ENCODE measurements at places on chromosomes 11 and 22.

DNA sequence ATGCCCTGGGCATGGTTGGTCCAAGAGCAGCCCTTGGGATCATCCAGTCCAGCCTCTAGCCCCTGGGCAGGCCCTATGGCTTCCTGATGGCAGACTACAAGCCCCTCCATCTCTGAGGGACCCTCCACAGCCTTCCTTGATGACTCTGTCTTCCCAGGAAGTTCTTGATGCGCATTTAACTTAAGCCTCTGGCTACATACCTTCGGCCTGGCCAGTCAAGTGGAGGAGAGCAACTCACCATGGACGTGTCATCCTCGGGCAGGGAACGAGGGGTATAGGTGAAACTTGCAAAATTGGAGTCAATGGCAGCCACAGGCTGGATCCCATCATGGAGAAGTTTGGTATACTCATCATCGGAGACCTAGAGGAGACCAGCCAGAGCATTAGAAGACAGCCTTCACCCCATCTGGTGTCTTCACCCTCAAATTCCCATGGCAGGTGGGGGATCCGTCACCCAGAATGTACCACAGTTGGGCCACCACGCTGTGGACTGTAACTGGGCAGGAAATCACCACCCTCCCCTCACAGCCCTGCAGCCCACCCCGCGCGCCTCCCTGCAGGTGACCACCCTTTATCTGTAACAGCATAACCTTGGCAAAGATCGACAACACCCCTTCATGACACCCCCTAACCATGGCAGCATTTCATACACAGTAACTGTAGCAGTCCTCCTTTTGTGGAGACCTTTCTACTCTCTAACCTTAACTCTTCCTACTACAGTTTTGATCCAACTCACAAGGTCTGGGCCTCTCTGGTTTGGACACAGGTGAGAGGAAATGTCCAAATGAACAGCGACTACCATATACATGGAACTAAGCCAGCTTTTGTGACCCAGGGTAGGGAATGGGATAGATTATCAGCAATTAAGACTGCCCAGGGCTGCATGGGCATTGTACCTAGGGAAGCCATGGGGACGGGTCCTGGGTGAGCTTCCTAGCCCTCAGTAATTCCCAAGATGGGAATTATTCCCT, 91.7 kb downstream of the PDE2A start:
- peaks cover 26% of the 10 kb centered on the region for H3K4me1 ChIP-seq
- DNase-seq = no peak
- no peak overlapping the region for H3K4me3 ChIP-seq
- no peaks in the 10 kb centered on the region for H3K36me3 ChIP-seq
- no peak overlapping the region for H3K27ac ChIP-seq

DNA sequence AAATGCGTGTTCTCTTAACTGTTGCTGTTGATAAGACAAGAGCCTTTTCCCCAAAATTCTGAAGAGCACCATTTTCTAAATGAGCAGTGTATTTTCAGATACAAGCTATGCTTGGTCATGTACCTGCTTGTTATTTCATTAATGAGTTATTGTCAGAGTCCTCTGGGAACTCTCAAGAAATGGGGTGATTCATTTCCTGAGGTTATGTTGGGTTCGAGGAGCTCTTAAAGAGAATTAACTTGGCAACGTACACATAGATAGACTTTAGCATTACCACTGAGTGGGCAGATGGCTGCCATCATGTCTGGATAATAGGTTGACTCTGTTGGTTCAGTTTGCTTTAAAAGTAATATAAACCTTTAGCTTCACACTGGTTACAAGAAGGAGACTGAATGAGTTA, 87.9 kb upstream of the SORL1-AS1 start:
- no peaks in the 10 kb centered on the region for H3K27me3 ChIP-seq
- H3K4me3 ChIP-seq = no peak overlapping the region
- no peak overlapping the region for H3K27ac ChIP-seq
- DNase-seq = no peak
- peaks cover 32% of the 10 kb centered on the region for H3K4me1 ChIP-seq

- H3K27me3 ChIP-seq = peaks cover 12% of the 10 kb centered on the region
- H3K4me3 ChIP-seq = no peak overlapping the region
Observed at GRCh38 chr11:45844822-45845578, 2.3 kb upstream of the CRY2 start.

- no peak overlapping the region for H3K4me3 ChIP-seq
- no peak for DNase-seq
- no peak overlapping the region for H3K27ac ChIP-seq
Observed at GRCh38 chr11:78179459-78180071, 8.9 kb downstream of the KCTD21 start.

DNA sequence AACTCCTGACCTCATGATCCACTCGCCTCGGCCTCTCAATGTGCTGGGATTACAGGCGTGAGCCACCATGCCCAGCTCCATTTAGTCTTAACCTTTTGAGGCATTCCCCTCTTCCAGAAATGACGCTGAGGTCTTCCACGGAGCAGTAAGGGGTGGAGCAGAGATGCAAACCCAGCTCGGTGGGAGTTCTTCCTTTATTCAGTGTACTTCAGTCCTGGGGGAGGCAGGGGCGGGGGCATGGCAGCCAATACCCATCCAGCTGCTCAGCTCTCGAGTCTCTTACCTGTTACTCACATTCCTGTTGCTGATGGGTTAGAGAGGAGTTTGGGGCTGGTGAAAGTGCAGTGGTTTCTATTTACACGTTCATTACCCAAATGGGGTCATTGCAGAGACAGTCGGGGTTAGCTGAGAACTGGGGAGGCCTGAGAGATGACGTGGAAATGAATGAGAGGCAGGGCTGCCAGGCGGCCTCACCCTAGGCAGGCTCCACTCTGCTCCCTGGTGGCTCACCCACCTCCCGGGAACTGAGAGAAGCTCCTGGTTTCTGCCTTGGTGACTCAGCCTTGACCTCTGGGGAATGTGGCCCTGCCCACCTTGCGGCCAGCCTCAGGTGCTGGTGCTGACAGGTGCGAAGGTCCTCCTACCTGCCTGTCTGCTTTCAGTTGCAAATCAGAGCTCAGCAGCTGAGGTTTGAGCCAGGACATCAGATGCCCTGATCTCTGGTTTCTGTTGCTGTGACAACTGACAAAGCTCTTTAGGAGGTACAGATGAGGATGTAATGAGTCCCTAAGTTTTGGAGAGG, 13.4 kb upstream of the ST14 start:
- H3K4me3 ChIP-seq = no peak overlapping the region
- peaks cover 10% of the 10 kb centered on the region for H3K4me1 ChIP-seq
- DNase-seq = no peak

- H3K4me3 ChIP-seq = no peak overlapping the region
- H3K36me3 ChIP-seq = no peaks in the 10 kb centered on the region
- no peak for DNase-seq
- no peaks in the 10 kb centered on the region for H3K4me1 ChIP-seq
- H3K27ac ChIP-seq = no peak overlapping the region
Observed at GRCh38 chr11:122046846-122047245, 69.2 kb downstream of the BLID start.

DNA sequence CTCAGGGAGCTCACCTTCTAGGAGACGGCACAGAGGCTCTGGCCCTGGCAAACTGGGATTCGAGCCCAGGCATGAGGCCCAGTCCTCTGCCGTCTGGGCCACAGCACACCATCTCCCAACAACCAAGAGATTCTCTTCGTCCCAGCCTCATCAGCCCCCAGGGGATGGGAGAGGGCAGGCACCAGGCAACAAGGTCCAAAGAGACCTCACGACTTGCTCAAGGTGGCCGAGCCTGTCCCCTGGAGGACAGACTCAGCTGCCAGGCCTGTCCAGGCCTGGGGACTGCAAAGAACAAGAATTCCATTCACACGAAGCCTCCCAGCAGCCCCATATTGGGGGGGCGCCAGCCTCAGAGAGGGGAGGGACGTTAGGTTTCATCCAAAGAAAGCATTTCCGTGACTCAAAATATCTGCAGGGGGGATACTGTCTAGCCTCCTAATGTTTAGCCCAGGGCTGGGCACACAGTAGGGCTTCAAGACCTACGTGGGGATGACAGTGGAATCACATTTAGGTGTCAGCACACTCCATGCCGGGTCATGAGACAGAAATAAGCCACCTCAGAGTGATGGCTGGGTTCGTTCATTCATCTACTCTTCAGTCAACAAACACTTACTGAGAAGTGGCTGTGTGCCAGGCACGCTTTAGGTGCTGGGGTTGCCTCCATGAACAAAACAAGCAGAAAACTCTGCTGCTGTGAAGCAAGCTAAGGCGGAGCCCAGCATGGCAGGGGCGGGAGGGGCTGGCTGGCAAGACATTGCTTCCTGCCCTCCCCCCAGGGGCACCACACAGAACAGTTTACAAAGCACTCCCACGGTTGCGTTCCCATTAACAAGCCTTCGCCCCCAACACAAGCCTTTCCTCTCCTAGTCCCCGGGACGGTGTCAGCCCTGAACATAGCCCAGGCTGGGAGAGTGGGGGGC, 1.2 kb downstream of the CARNS1 start:
- no peak for DNase-seq
- no peak overlapping the region for H3K4me3 ChIP-seq
- H3K27me3 ChIP-seq = peaks cover 20% of the 10 kb centered on the region
- H3K4me1 ChIP-seq = peaks cover 33% of the 10 kb centered on the region

DNA sequence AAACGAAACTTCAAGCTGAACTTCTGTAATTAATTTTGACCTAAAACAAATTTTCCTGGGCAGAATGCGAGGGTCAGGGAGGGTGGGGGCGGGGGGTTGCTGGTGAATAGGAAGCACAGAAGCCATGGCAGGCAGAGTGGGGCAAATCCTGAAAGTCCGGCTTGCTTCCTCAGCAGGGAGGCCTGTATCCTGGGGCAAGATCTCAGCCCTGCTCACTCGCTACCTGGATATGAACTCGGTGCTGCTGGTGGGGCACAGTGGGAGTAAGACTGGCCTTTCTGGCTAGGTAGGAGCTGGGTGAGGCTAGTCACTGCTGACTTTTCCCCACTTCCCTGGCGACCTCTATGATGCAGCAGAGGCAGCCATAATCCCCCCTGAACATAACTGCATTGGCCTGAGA, 168.9 kb upstream of the CHORDC1 start:
- no peak overlapping the region for H3K4me3 ChIP-seq
- no peaks in the 10 kb centered on the region for H3K36me3 ChIP-seq
- no peak for DNase-seq
- H3K27me3 ChIP-seq = no peaks in the 10 kb centered on the region
- no peak overlapping the region for H3K27ac ChIP-seq

DNA sequence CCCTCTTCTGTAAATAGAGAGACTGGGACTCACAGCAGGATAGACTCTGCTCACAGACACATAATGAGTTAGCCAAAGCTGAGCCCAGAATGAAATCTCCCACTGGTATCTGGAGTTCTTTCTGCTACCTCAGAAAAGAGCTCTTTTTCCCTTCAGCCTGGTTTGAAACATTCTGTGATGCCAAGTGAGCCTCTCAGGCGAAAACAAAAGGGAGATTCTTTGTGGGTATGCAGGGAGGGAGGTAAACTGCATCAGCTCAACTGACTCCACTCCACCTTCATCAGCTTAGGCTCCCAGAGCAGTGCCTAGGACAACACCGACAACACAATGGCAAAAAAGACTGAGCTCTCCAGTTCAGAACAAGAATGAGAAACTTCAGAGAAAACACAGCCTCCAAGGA, 55.1 kb upstream of the SCUBE2 start:
- peaks cover 41% of the 10 kb centered on the region for H3K36me3 ChIP-seq
- DNase-seq = no peak
- peaks cover 8% of the 10 kb centered on the region for H3K4me1 ChIP-seq

GRCh38 chr22:47019012-47019790, 256.8 kb downstream of the TBC1D22A start:
- H3K27ac ChIP-seq = no peak overlapping the region
- H3K27me3 ChIP-seq = no peaks in the 10 kb centered on the region
- H3K36me3 ChIP-seq = peaks cover 7% of the 10 kb centered on the region

GRCh38 chr11:46386674-46387073, 4.9 kb downstream of the CHRM4 start:
- H3K27ac ChIP-seq = no peak overlapping the region
- H3K36me3 ChIP-seq = no peaks in the 10 kb centered on the region
- no peak for DNase-seq
- no peak overlapping the region for H3K4me3 ChIP-seq
- H3K4me1 ChIP-seq = peaks cover 15% of the 10 kb centered on the region
- H3K27me3 ChIP-seq = peaks cover 42% of the 10 kb centered on the region

- H3K36me3 ChIP-seq = peaks cover 2% of the 10 kb centered on the region
- H3K4me1 ChIP-seq = no peaks in the 10 kb centered on the region
- DNase-seq = no peak
- no peak overlapping the region for H3K4me3 ChIP-seq
- no peak overlapping the region for H3K27ac ChIP-seq
Observed at GRCh38 chr22:44445731-44446130, 52.3 kb downstream of the RTL6 start.

GRCh38 chr11:73965076-73965763, 14.4 kb downstream of the DNAJB13 start:
- H3K27me3 ChIP-seq = peaks cover 2% of the 10 kb centered on the region
- H3K27ac ChIP-seq = no peak overlapping the region
- H3K36me3 ChIP-seq = peaks cover 1% of the 10 kb centered on the region

GRCh38 chr22:24159650-24160049, 21.6 kb upstream of the SUSD2 start:
- H3K36me3 ChIP-seq = peaks cover 4% of the 10 kb centered on the region
- no peaks in the 10 kb centered on the region for H3K27me3 ChIP-seq
- H3K4me3 ChIP-seq = no peak overlapping the region
- peaks cover 39% of the 10 kb centered on the region for H3K4me1 ChIP-seq

GRCh38 chr22:40757071-40757470, 62.1 kb downstream of the SLC25A17 start:
- no peak overlapping the region for H3K27ac ChIP-seq
- H3K36me3 ChIP-seq = no peaks in the 10 kb centered on the region
- H3K27me3 ChIP-seq = peaks cover 6% of the 10 kb centered on the region
- H3K4me3 ChIP-seq = no peak overlapping the region

GRCh38 chr22:19661156-19661555, 53.1 kb upstream of the SEPTIN5 start:
- no peak overlapping the region for H3K27ac ChIP-seq
- no peaks in the 10 kb centered on the region for H3K36me3 ChIP-seq
- H3K4me1 ChIP-seq = no peaks in the 10 kb centered on the region
- DNase-seq = no peak
- peaks cover 4% of the 10 kb centered on the region for H3K27me3 ChIP-seq
